ENCODE measurements at places on chromosomes 6 and 20. TPM values are rescaled to one million over a fixed set of nuclear protein-coding genes. Genes with fewer than 3 reads are reported as not detected.

DNA sequence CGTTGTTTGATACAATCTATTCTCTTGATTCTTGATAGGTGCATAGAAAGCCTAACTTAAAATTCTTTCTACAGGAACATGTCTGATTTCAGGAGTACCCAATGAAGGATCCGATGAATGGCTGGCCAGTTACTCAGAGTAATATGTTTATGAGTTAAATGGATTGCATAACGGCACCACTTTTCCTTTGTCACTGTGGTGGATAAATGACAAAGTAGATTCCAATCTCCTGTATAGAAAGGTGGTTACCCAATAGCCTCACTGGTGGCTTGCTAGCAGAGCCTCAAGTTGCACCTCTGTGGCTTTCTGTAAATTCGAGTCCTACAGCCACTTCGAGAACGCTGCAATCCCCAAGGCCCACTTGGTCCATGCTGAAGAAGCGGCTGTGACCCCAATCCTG, 28.4 kb downstream of the LHFPL5 start:
- no peak overlapping the region for H3K4me3 ChIP-seq
- no peak overlapping the region for H3K27ac ChIP-seq
- no peaks in the 10 kb centered on the region for H3K27me3 ChIP-seq
- no peaks in the 10 kb centered on the region for H3K4me1 ChIP-seq

DNA sequence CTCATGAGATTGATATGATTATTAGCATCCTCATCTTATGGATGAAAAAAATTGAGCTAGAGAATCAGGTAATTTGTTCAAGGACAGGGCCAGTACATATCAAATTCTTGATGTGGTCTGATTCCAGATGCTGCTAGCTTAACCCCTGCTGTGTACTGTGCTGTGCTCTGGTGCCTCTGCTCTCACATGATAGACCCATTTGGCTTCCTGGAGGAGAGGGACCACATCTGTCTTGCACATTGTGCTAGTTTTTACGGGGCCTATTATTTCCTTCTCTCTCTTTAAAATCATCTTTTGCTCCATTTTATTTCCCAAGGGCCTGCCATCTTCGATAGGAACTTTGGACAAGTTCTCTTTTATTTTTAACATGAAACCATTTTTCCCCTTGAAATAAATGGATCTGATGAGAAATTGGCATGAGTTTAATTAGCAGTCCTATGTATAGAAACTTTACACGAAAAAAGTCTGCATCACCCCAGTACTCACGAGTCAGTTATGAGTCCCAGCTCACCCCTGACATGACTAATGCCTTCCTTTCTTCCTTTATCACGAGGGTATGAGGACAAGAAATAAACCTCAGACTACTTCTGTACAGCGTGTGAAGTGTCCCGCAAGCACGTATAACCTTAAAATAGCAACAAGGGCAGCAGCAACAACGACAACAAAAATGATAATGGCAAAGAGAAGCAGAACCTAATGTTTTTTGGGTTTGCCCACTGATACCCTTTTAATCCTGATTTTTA, 26.5 kb downstream of the CD109 start:
- H3K4me1 ChIP-seq, result no peaks in the 10 kb centered on the region
- H3K4me3 ChIP-seq, result no peak overlapping the region
- H3K36me3 ChIP-seq, result no peaks in the 10 kb centered on the region
- no peak overlapping the region for H3K27ac ChIP-seq
- peak; percentile 13 for DNase-seq

DNA sequence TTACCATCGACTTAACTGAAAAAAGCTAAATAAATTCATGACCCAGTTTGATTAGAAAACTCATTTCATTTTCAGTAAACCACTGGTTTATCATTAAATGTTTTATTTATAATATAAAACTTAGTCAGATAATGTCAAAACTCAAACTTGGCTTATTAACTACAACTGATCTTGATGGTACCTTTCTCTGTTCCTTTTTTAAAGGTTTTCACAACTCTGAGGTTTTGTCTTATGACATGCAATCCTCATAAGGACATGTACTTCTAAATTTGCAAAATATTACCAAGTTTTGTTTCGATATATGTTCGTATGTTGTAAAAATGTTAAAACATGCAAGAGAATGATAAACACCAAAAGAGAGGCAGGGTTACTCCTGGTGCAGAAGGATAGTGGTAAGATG, 82.5 kb upstream of the PDE10A start:
- no peaks in the 10 kb centered on the region for H3K36me3 ChIP-seq
- H3K27ac ChIP-seq, result no peak overlapping the region
- no peaks in the 10 kb centered on the region for H3K4me1 ChIP-seq
- H3K27me3 ChIP-seq, result no peaks in the 10 kb centered on the region

DNA sequence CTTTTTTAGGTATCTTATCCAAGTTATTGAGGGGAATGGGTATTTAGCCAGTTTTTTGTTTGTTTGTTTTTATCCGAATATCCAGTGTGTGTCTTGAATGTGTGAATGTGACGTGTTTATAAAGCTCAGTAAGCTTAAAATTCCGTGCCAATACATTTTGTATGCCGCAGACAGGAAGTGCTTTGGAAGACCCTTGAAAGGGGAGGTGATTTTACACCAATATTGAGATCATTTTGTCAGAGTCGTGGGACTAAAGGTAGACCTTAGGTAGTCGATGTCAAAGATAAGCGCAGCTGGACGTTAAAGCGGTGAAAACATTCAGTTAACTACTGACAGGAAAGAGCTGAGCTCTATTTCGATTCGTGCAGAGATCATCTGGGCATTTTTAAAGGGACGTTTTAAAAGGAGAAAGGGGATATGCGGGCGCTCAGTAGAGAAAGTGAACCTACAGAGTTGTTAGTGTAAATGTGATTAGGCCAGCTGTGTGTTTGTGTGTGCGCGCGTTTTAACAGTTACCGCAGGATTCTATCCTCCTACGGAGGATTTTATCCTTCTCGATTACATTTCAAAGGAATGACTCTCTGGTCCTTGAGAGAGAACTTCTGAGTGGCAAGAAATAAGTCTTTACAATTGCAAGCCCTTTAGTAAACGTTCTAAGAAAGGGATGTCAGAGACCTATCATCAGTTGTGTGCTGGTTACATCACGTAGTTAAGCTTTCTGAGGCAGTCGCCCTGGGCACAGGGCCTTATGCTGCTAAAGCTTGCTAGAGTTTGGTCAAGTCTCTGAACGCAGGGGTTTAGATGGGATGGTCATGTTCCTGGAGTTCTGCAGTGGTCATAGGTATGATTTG, 625 bp upstream of the ECHDC1 start:
- H3K4me3 ChIP-seq, result peak overlapping the region; percentile 85
- H3K4me1 ChIP-seq, result peaks cover 8% of the 10 kb centered on the region
- no peaks in the 10 kb centered on the region for H3K36me3 ChIP-seq
- DNase-seq, result peak; percentile 38
- peak overlapping the region; percentile 74 for H3K27ac ChIP-seq

CRISP3 gene
- not detected for total RNA-seq

GRCh38 chr20:52295556-52295955, 104.0 kb upstream of the ZFP64 start:
- no peak for DNase-seq
- no peaks in the 10 kb centered on the region for H3K4me1 ChIP-seq
- H3K4me3 ChIP-seq, result no peak overlapping the region
- no peaks in the 10 kb centered on the region for H3K27me3 ChIP-seq
- H3K36me3 ChIP-seq, result no peaks in the 10 kb centered on the region

DNA sequence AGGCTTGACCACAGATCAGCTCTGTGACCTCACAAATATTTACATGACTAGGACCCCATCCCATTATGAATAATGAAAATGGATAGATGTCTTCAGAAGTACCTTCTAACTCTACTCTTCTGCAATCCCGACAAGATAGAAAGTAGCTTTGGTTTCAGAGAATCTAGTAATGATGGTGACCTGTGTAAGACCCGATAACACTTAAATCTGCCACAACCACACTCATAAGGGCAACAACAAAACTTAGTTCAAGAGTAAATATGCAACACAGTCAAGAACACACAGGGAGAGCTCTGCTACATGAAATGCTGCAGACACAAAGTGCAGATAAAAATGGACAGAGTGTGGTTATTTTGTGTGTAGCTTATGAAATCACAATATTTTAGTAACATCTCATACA, 9.6 kb downstream of the CHD6 start:
- H3K27me3 ChIP-seq, result no peaks in the 10 kb centered on the region
- no peak overlapping the region for H3K4me3 ChIP-seq
- H3K36me3 ChIP-seq, result no peaks in the 10 kb centered on the region

DNA sequence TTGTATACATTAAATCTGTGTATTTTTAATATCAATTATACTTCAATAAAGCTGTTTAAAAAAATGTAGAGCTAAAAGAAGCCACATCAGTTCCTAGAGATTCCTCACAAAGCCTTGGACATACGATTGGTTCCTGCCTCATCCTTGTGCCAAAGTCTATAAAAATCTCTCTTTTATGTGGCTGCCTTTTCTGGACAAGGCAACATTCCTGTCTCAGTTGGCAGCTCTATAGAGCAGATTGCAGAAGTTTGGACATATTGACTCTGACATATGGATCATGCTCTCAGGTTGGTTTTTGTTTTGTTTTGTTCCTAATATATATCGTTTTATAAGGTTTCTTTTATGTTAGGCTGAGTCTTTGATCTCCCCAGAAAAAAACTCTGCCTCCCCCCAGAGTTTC, 148.9 kb downstream of the MAFB start:
- H3K36me3 ChIP-seq, result no peaks in the 10 kb centered on the region
- H3K27ac ChIP-seq, result no peak overlapping the region
- H3K4me1 ChIP-seq, result no peaks in the 10 kb centered on the region
- DNase-seq, result no peak
- H3K4me3 ChIP-seq, result no peak overlapping the region
- H3K27me3 ChIP-seq, result no peaks in the 10 kb centered on the region

DNA sequence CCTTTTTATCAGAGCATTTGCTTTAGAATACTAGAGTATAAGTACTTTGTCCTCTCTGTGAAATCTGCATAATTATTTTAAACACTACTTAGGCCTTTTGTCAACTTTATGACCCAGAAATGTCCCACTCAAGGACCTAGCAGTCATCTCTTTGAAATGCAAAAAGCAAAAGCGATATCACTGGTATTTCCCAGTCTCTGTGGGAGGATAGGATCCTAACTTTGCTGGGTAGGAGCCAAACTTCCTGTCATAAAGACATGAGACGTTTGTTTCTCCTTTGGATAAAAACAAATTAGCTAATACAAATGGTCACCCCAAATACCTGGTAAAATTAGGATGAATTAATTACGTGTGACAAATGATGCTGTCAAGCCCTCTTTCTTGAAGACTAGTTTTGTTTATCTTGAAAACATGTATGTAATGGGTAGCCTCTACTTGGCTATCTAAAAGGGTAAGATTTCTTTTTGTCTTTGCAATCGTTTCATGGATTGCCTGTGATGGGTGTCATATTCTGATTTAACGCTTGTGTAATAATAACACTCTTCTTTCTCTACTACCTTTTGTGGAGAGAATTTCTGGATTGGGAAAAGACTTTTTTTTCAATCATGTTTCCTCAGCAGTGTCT, 36.2 kb downstream of the DCDC2 start:
- H3K36me3 ChIP-seq, result no peaks in the 10 kb centered on the region
- DNase-seq, result no peak
- peaks cover 2% of the 10 kb centered on the region for H3K27me3 ChIP-seq
- no peaks in the 10 kb centered on the region for H3K4me1 ChIP-seq
- no peak overlapping the region for H3K4me3 ChIP-seq
- no peak overlapping the region for H3K27ac ChIP-seq

DNA sequence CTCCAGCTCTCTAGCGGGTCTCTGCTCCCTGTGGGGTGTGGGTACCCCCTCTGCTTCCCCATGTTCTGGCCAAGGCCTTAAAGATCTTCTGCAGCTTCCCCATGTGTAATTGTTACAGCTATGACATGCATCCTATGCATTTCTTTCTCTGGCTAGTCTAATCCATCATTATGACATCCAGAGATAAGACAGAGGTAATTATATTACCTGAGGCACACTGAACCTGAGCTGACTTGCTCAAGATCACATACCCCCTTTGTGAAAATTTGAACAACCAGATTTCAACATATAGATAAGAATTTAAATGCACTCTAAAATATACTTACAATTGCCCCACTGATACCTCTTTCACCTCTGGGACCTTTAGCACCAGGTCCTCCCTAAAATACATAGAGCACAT, 102.4 kb downstream of the COL12A1 start:
- H3K27ac ChIP-seq, result no peak overlapping the region
- H3K27me3 ChIP-seq, result no peaks in the 10 kb centered on the region
- no peaks in the 10 kb centered on the region for H3K36me3 ChIP-seq
- H3K4me1 ChIP-seq, result no peaks in the 10 kb centered on the region

DNA sequence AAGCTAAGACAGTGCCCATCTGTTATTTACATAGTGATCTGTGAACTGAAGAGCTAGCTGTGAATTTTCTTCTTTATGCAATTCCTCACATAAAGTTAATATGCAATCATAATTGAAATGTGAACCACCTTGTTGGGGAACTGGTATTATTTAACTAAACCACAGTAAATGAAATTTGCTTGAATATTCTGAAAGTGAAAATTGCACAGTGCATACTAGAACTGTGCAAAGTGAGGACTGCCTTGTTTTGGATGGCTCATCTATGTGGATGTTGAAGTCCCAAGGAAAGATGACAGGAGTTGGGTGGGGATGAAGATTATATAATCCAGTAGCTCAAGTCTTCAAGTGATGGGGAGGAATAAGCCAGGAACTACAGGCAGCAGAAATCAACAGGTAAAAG, 5.7 kb upstream of the PHF10 start:
- no peak overlapping the region for H3K4me3 ChIP-seq
- no peaks in the 10 kb centered on the region for H3K27me3 ChIP-seq
- H3K36me3 ChIP-seq, result no peaks in the 10 kb centered on the region
- DNase-seq, result no peak
- H3K4me1 ChIP-seq, result peaks cover 5% of the 10 kb centered on the region

DNA sequence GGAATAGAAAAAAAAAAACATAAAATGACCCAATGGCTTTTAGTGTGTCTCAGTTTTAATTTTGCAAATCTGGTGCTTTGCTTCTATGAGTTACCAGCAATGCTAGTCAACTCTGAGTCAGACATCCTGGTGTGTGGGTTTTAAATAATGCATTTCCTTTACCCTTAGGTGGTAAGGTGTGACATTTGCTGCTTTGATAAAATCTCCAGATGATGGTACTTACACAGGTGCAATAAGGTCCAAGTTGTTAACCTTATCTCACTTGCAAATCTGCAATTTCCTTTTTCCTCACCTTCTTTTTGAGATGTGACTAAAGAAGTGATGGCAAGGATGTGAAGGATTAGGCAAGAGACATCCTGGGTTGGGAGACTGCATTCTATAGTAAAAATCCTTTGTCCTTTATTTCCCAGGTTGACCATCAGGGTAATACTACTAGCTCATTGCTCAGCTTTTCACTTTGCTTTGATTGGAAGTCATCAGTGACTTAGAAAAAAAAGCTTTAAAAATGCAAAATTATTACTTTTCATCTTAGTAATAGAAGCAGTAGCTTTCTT, 818.5 kb upstream of the FLRT3 start:
- no peak for DNase-seq
- no peak overlapping the region for H3K27ac ChIP-seq
- no peak overlapping the region for H3K4me3 ChIP-seq
- peaks cover 5% of the 10 kb centered on the region for H3K4me1 ChIP-seq
- H3K27me3 ChIP-seq, result no peaks in the 10 kb centered on the region

Data from natural killer cell (primary cell).